NCI-H1930 (cell line): ENCODE measurements at places on chromosomes 3 and 15.

GRCh38 chr15:83436513-83437158 lies 10.5 kb upstream of the SH3GL3 start:
- no peak for DNase-seq

DNA sequence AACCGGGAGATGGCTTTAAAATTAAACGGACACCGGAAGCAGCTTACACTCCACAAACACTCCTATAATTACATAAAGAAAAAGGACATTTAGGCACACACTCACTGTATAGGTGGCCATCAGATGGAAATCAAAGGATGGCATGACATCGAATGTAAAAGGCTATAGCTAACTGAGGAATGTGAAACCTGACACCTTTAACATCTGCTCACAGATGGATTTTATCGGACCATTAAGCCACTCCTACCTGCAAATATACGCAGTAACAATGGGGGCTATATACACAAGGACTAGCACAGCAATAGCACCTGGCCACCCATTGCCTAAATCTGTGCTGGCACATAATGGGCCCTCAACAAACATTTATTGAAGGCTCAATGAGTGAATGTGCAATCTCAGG lies 14.5 kb upstream of the RBSN start:
- no peak for DNase-seq

DNA sequence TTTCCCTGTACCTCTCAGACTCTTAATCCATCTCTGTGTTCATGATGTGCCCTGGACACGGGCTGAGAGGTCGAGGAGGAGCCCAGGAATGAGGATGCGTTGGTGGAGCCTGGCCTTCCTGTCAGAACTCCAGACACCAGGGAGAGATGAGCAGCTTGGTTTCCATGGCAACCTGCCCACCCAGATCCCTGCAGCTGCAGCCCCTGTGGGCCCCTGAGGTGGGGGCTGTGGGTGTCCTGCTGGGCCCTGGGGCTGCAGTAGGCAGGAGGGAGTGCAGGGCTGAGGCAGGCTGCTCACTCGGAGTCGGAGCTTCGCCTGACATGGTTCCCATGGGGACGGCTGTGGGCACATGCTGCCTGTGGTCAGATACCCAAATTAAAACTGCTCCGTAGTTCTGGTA lies 7.7 kb upstream of the SCN10A start:
- no peak for DNase-seq

GRCh38 chr3:62169906-62170660 lies 203.3 kb downstream of the FEZF2 start:
- no peak for DNase-seq

GRCh38 chr3:52288674-52289073 lies 1.0 kb downstream of the GLYCTK start:
- no peak for DNase-seq

GRCh38 chr3:178969004-178969700 lies 102.5 kb downstream of the ZMAT3 start:
- DNase-seq: no peak

- no peak for DNase-seq
Observed at GRCh38 chr3:160092760-160093159, 104.1 kb downstream of the IL12A start.
